D721Med (cell line): ENCODE measurements at places on chromosomes 2 and 18.

DNA sequence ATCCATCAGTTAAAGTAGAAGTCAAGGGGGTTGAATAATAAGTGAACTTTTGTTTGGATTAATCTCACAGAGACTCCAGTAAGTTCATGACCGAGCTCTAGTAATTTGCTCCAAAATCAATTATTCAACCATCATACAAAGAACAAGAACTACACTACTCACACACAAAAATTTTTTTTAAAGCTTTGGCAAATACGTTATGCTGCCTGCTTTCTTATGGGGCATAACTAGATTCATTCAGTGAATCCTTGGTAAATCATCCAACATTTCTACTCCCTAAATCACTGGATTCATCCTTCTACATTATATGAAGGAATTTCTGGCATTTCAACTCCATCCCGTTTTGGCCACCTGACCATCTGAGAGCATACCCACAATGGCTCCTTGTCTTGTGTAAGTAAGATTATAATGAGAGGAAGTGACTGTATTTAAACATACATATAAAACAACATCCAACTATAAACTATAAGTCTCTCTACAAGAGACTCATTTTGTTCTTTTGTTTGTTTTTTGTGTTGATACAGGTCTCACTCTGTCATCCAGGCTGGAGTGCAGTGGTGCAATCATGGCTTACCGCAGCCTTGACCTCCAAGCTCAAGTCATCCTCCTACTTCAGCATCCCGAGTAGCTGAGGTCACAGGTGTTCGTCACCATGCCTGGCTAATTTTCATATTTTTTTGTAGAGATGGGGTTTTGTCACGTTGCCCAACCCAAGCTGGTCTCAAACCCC, 144.2 kb upstream of the LRRTM4 start:
- DNase-seq = no peak

- no peak for DNase-seq
Measured at GRCh38 chr18:32802591-32803451, 30.0 kb upstream of the KLHL14 start.

DNA sequence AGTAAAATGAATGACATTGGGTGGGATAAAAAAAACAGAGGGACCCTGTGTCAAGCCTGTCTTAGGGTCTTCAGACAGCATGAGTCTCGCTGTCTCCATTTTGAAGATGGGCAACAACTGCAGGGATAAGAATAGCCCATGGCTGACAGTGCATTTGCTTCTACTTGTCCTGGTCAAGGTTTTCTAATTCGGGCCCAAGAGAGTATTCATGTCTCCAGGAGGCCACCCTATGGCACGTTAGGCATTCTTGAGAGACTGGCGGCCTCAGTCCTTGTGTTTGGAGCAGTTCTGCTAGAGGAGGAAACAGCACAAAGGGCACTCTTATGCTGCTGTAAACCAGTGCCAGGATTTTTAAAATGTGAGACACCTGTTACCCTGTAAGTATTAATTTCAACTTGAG, 9.5 kb upstream of the MYL1 start:
- no peak for DNase-seq

- DNase-seq = no peak
Measured at GRCh38 chr18:78178812-78179211, 800.8 kb upstream of the SALL3 start.

DNA sequence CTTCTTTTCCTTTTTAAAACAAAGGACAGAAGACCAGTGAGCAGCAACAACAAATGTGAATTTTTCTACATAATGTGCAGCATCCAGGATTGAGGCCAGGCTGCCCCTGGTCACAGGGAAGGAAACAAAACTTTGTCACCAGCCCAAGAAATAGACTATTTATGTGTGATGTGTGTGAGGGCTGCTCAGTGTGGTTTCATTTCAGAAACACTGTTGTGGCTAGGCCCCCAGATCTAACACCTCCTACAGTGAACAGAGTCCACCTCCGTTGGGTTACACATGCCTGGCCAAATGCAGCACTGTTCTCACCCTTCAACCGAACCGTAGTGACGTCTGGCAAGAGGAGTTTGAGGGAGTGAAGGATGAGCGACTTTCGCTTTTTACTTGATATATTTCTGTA, 146.3 kb upstream of the RIOK3 start:
- no peak for DNase-seq

DNA sequence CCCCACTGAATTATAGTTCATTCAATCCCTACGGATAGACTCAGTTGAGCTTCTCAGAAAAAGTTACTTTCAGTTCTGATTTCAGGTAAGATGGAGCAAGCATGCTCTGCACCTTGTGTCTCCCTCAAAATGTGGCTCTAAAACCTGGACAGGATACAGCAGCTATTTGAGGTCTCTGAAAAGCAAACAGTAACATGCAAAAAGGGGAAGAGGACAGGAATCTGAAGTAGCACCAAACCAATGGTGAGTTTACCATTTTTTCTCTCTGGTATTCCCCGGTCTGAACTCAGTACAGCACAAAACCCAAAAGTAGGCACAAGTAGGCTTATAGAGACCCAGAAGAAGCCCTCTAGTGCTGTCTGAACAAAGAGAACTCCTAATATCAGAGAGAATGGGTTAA, 34.1 kb downstream of the LANCL1 start:
- no peak for DNase-seq

GRCh38 chr2:226002438-226002837, 602.9 kb downstream of the NYAP2 start:
- no peak for DNase-seq

- DNase-seq = no peak
Measured at GRCh38 chr2:67186326-67186725, 210.8 kb upstream of the ETAA1 start.

GRCh38 chr2:105671156-105671555, 73.6 kb upstream of the NCK2 start:
- no peak for DNase-seq

DNA sequence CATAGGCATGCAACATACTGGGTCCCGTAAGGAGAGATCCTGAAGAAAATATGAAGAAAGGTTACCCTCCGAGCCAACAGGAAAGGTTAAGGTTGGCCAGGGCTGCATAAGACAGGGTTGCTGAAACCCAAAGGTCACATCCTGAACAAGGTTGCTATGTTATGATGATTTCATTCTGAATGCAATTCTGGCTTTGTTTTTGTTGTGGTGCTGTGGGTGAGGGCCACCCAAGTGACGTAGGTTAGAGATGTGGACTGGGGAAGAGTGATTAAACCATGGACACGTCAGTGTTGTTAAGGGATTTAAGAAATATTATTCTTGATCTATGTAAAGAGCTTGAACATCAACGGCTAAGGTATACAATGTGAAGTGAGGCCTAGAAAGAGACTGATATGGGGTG, 60.0 kb downstream of the ZEB2 start:
- DNase-seq = no peak

GRCh38 chr2:58739033-58739432, 497.9 kb upstream of the FANCL start:
- no peak for DNase-seq

DNA sequence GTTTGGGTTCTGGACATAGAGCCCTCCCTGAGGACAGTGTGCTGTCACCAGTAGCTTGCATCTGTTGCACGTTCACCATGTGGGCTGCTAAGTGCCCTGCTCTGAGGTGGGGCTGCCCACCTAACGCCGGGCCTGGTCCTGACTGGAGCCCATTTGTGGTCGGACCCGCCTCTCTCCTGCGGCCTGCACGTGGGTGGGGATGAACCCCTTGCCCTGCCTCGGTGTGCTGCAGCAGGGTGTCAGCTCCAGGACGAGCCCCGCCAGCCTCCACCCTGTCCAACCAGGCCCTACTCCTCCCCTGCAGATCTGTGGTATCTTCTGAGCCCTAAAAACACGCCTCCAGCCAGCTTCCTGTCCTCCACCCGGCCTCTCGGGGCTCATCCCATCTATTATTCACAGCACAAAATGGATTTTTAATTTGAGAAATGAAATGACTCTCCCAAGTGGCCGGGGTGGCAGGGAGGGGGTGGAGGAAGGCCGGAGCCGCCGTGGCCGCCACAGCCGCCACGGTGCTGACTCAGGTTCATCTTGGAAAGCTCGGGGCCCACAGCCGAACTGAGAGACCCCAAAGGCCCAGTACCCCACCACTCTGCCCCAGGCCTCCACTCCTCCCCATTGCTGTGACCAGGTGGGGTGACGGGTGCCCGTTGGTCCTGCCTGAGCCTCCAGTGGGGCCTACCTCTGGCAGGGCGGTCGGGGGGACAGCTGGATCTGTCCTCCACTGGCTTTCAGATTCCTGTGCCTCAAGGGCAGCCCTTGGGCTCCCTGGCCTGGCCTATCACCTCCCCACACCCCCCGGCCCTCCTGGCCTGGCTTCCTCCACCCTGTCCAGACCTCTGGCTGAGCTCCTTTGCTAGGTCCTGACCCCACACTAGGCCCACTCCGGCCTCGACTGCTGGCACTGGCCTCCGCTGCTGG, 2.8 kb upstream of the ECEL1 start:
- no peak for DNase-seq

GRCh38 chr2:241989074-241989473, 119.5 kb downstream of the RTP5 start:
- DNase-seq = no peak

- no peak for DNase-seq
Measured at GRCh38 chr2:29011418-29012060, 30.4 kb downstream of the TOGARAM2 start.

GRCh38 chr2:74587664-74588277, 33.3 kb downstream of the DOK1 start:
- no peak for DNase-seq

DNA sequence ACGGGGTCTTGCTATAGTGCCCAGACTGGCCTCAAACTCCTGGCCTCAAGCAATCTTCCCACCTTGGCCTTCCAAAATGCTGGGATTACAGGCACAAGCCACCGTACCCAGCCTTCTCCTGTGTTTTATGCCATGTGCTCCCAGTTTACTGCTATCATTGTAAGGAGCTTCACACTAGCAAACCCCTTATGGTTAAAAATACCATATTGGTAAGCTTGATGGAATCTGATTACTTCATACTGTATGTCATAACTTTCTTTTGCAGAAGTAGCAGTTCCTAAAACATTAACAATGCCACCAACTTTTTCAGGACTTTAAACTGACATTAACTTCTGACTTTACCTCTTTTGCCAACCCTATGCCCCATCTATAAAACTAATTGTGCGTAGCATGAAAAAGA, 36.2 kb downstream of the HAT1 start:
- no peak for DNase-seq

DNA sequence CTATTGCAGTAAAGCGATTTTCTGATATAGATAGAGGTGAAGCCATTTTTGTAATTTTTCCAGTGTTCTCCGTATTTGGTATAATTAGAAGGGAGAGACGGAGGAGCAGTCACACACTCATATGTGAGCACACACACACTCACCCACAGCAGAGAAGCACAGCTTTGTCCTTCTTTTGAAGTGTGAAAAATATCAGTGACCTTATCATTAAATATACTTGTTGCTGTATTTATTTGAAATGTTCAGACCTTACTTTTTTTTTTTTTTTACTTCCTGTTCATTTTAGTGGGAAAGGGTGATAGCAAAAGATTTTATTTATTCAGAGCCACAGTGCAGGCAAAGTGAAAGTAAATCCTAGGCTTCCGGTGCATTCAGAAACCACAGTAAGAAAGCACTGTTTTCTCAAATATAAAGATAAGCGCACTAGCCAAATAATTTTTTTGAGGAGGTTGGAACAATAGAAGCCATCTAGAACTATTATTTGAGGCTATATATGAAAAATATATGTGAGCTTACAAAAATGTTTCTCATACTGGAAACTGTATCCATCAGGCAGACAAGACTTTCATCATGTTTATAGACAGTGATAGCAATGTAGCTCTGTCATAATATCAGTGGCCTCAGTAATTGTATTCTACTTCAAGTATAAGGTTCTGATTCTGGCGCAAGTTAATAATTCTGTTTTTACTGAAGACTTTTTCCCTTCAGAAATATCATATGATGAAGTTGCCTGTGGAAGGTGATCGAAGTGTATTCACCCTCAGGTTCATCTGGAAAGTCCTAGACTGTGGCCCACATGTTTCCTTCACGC, 37.2 kb downstream of the TSHZ1 start:
- DNase-seq = no peak

- no peak for DNase-seq
Measured at GRCh38 chr2:176172895-176173566, 15.4 kb upstream of the HOXD1 start.

- DNase-seq = no peak
Measured at GRCh38 chr2:143841935-143842334, 678.0 kb downstream of the ZEB2 start.

GRCh38 chr2:27074738-27075565, 3.5 kb upstream of the EMILIN1 start:
- no peak for DNase-seq

GRCh38 chr2:3320910-3321605, 56.6 kb downstream of the EIPR1 start:
- DNase-seq = no peak

GRCh38 chr2:119536707-119537106, 7.5 kb upstream of the CFAP221 start:
- no peak for DNase-seq

- no peak for DNase-seq
Measured at GRCh38 chr2:130843321-130843985, 6.7 kb downstream of the ARHGEF4 start.

GRCh38 chr2:97740590-97741182, 27.3 kb downstream of the ZAP70 start:
- DNase-seq = peak; percentile 70

- DNase-seq = no peak
Measured at GRCh38 chr2:25698752-25699151, 25.4 kb upstream of the DTNB start.

DNA sequence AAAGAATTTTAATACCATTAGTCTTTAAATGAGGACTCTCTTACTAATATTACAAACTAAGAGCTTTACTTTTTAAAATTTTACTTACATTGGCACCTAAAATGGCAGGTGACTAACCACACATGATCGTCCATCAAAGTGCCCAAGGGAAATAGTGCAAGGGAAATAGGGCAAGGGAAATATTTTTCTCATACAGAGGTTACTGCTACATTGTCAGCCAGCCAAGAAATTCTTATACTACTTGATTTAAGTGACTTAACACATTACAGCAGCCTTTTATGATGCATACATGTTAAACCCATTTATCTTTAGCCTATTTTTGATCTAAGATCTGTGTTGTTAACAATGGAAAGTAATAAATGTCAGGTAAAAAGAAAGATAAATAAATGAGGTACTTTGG, 587.2 kb upstream of the PKDCC start:
- no peak for DNase-seq

DNA sequence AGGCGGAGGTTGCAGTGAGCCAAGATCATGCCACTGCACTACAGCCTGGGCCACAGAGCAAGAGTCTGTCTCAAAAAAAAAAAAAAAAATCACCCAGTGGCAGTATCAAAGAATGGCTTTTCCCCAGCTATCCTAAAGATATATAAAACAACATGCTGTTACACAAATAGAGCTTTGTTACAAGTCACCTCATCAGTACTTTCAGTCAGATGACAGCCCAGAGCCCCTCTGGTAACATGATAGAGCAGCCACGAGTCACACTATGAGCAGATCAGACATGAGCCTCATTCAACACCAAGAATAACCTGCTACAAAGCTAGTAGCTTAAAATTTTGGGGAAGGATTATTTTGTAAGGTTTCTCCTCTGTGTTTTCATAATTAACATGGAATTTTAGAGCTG, 25.2 kb downstream of the PDE11A start:
- no peak for DNase-seq
